Breast epithelium (tissue), 4 donors: ENCODE measurements at places on chromosomes 3 and 15. TPM values are rescaled to one million over a fixed set of nuclear protein-coding genes. Genes with fewer than 3 reads are reported as not detected.

GRCh38 chr15:23083115-23083514 is 43.7 kb upstream of the TUBGCP5 start:
- no peak for DNase-seq

DNA sequence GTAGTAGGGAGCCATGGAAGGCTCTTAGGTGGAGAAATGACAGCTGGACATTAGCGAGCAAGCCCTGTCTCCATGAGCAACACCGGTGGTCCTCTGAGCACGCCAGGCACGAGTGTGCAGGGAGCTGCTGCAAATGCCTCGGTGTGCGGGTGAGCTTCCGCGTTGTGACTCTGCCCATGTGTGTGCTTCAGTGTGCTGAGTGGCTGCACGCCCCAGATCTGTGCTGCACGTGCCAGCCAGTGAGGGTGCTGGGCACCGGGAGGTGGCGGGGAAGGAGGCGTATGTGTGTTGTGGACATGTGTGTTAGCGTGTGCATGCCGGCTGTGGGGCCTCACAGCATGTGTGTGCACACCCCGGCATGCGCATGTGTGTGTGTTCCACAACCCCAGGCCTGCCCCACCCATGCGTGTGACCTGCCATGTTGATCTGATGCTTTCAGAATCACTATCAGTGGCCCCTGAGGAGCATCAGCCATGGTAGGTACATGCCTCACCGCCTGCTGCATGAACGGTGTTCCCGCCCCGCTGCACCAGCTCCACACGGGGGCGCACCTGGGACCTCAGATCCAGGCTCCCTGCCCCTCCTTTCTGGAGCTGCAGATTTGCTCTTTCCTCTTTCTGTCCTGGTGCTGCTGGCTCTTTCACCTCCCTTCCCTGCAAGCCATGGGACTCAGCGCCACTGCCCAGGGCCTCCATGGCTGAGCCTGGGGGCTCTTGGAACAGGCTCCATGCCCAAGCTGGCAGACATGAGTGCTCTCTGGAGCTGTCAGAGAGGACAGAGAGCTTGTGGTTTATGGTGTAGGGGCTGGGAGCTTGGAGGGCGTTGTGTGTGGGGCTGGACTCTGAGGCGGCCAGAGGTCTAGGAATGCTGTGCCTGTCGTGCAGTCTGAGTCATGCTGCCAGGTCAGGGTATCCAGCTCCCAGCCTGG is 169.4 kb downstream of the TBC1D2B start:
- DNase-seq = no peak

GRCh38 chr3:125098611-125099291 is 43.0 kb upstream of the HEG1 start:
- no peak for DNase-seq

DNA sequence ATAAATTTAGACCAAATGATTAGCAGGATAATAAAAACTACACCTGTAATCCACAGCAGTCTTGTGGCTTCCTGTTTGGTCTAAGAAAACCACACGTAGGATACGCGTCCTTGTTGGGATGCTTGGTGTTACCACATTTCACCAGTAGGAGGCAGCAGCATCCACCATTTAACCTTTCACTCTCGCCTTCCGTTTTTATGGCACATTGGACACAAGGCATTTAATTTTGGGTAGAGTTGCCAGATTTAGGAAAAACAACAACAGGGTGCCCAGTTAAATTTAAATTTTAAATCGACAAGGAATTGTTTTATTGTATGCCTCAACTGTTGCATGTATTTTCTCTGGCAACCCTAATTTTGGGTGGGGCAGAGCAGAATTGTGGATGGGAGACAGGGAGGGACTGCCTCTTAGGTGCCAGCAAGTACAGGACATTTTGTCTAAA is 6.3 kb downstream of the LRRC31 start:
- DNase-seq = peak; percentile 63

DNA sequence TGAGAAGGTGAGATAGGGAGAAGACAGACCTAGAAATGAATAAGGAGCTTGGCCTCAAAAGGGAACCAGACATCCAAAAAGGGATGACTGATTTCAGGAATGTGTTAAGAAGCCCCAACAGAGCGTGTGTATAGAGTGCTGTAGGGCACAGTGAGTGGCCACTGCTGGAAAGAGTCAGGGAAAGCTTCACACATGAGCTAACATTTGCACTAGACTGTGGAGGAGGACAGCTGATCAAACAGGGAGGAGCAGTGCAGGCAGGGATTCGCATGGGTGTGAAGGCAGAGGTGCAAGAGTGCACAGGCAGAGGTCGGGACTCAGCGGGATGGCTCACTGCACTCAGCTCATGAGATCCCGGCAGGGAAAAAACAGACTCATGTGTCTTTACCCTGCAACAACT is 61.8 kb downstream of the NPTN start:
- DNase-seq = no peak

DNA sequence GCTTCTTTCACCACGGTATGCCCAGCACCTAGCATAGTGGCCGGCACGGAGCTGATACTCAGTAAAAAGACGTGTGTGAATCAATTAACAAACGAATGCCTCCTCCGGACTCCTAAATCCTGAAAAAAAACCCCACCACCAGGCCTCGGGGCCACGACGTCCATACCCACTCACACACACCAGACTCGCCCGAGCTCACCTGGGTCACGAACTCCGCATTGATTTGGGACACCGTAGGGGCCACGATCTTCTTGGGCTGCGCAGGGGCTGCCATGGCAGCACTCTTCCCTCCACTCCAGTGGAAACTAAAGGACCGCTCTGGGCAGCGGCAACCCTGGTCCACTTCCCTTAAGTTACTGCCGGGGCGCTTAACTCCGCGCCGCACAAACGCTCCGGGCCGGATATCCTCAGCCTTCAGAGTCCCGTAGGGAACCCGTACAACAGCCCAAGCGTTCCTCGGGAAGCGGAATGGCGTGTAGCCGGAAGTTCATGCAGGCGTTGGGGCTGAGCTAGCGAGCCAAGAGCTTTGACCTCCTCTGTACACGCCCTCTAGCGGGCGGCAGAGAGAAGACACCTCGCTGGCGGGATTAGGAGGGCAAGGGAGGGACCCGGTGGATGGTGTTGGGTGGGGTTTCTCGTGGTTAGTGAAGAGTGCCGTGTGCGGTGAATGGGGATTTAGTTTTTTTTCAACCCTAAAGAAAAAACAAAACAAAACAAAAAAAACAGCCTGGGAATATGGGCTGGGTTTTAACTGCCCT is at the start of gene AQR:
Gene AQR (minus strand): TSS at position 403 of the 758 bp plus-strand sequence. CDS start 129 bp downstream, at position 274.
- peak; percentile 92 for DNase-seq

- DNase-seq = no peak
Measured at GRCh38 chr3:105101603-105102002, 265.1 kb upstream of the ALCAM start.

GRCh38 chr15:66429117-66429516 is 42.4 kb downstream of the MAP2K1 start:
- no peak for DNase-seq

DNA sequence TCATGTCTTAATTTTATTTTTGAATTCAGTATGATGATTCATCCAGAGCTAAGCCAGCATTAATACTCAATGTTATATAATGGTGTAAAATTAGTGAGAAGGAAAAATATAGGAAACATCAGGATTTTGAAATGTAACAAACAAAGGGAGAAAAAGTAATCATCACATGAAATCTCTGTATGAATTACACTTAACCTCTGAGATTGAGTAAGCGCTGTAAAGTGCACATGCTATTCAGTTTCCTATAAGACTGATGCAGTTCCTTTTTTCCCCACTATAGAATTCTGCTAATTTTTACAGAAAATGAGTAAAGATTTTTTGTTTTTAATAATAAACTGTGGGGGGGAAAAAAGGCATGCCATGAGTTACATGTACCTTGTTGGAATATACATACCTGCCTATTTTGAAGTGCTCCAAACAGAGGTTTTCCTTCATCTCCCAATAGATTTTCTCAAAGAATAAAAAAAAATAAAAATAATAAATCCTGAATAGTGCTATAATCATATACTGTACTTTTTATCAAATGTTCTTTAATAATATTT is 64.0 kb upstream of the TTBK2 start:
- no peak for DNase-seq

TXNRD3 gene
- 16.4 TPM for total RNA-seq

VGLL3 gene
- 60.0 TPM for total RNA-seq

CEP19 gene
- 2.6 TPM for total RNA-seq

FAM81A gene
- 1.2 TPM for total RNA-seq

TRIM42 gene
- not detected for total RNA-seq

PLS1 gene
- total RNA-seq = 18.4 TPM
